ENCODE measurements at places on chromosomes 13 and 19. TPM values are rescaled to one million over a fixed set of nuclear protein-coding genes. Genes with fewer than 3 reads are reported as not detected.

Gene BEST2
- total RNA-seq, result not detected

Gene DEDD2
- 22.5 TPM for total RNA-seq

Gene CGB2
- not detected for total RNA-seq

Gene DIRAS1
- 7.3 TPM for total RNA-seq
